A549 treated with dexamethasone at 1 μM for 4 hours (cell line): ENCODE measurements at places on chromosomes 12 and 14. TPM values are rescaled to one million over a fixed set of nuclear protein-coding genes. Genes with fewer than 3 reads are reported as not detected.

KLRC2 gene
- total RNA-seq: 1.5 to 2.1 TPM (median 1.7 TPM) in 5 replicates

TMTC1 gene
- total RNA-seq: 0.01 to 0.05 TPM (median 0.04 TPM) in 5 replicates

C12orf50 gene
- total RNA-seq: 0.06 to 0.08 TPM in 2 of 5 replicates, not detected in the others

C2CD5 gene
- total RNA-seq: 9.0 to 15.1 TPM (median 14.1 TPM) in 5 replicates

OVCH1 gene
- total RNA-seq: not detected in 5 replicates

TAS2R43 gene
- not detected in 5 replicates for total RNA-seq

NABP2 gene
- 54.2 to 64.3 TPM (median 59.9 TPM) in 5 replicates for total RNA-seq

LUM gene
- 0.21 to 0.48 TPM (median 0.31 TPM) in 5 replicates for total RNA-seq

ESPL1 gene
- 14.1 to 24.7 TPM (median 21.8 TPM) in 5 replicates for total RNA-seq

DICER1 gene
- total RNA-seq: 17.1 to 28.7 TPM (median 23.1 TPM) in 5 replicates

BCDIN3D gene
- total RNA-seq: 3.9 to 4.4 TPM (median 4.2 TPM) in 5 replicates

PRB2 gene
- total RNA-seq: 0.08 TPM in 1 of 5 replicates, not detected in the others

KRT77 gene
- not detected in 5 replicates for total RNA-seq

SPRING1 gene
- total RNA-seq: 17.0 to 29.8 TPM (median 23.7 TPM) in 5 replicates

METTL17 gene
- 64.2 to 74.5 TPM (median 71.2 TPM) in 5 replicates for total RNA-seq

LYZ gene
- 0.06 to 0.45 TPM (median 0.07 TPM) in 3 of 5 replicates, not detected in the others for total RNA-seq

LALBA gene
- not detected in 5 replicates for total RNA-seq

E2F7 gene
- 5.8 to 10.5 TPM (median 7.9 TPM) in 5 replicates for total RNA-seq

RIMBP2 gene
- total RNA-seq: 0.06 to 0.09 TPM (median 0.07 TPM) in 4 of 5 replicates, not detected in the other

RASSF8 gene
- total RNA-seq: 6.9 to 15.2 TPM (median 13.1 TPM) in 5 replicates

CCDC175 gene
- not detected in 5 replicates for total RNA-seq

GLI1 gene
- total RNA-seq: 4.5 to 7.8 TPM (median 5.9 TPM) in 5 replicates

RTL1 gene
- total RNA-seq: 0.21 to 0.29 TPM (median 0.24 TPM) in 5 replicates

ASB2 gene
- 0.32 to 0.76 TPM (median 0.38 TPM) in 5 replicates for total RNA-seq

TAS2R9 gene
- total RNA-seq: not detected in 5 replicates

YEATS4 gene
- 34.3 to 40.3 TPM (median 35.2 TPM) in 5 replicates for total RNA-seq

B3GNT4 gene
- total RNA-seq: 0.39 to 0.80 TPM (median 0.64 TPM) in 5 replicates

SPX gene
- total RNA-seq: 3.6 to 5.0 TPM (median 4.4 TPM) in 5 replicates

TEX22 gene
- 0.06 to 0.48 TPM (median 0.22 TPM) in 5 replicates for total RNA-seq
